ENCODE measurements at places on chromosomes 4 and X. TPM values are rescaled to one million over a fixed set of nuclear protein-coding genes. Genes with fewer than 3 reads are reported as not detected.

OPRPN gene
- not detected for polyA plus RNA-seq

SFRP2 gene
- polyA plus RNA-seq = 35.7 TPM

TMPRSS11F gene
- 0.06 TPM for polyA plus RNA-seq

DNA sequence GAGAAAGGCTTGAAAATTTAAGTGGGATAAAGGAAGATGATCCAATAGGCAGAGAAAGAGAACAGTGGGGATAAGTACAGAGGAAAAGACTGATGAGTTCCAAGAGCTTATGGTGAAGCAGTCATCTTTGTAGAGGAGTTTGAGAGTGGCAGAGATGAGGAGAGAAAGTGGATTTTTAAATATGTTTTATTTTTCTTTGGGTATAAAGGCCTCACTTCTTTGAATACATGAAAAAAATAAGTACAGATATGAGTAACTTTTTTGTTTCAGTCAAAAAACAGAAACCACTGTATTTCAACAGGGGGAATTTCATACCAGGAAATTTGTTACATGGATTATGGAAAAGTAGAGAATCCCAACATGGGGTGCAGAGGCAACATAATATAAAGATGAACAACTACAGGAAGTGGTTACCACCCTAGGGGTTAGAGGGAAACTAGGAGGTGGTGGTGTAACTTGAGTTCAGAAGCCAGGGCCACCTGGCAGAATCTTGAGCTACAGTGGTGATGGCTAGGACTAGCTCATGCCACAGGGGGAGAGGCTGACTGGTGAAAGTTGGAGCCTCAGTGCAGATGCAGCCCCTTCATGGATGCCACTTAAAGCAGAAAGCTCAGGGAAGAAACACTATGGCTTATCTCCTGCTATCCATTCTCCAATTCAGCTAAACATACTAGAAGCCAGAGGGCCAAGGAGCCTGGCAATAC, 3.4 kb upstream of the CYBB start:
- no peak for DNase-seq

PDZD4 gene
- polyA plus RNA-seq = 2.4 TPM

DNA sequence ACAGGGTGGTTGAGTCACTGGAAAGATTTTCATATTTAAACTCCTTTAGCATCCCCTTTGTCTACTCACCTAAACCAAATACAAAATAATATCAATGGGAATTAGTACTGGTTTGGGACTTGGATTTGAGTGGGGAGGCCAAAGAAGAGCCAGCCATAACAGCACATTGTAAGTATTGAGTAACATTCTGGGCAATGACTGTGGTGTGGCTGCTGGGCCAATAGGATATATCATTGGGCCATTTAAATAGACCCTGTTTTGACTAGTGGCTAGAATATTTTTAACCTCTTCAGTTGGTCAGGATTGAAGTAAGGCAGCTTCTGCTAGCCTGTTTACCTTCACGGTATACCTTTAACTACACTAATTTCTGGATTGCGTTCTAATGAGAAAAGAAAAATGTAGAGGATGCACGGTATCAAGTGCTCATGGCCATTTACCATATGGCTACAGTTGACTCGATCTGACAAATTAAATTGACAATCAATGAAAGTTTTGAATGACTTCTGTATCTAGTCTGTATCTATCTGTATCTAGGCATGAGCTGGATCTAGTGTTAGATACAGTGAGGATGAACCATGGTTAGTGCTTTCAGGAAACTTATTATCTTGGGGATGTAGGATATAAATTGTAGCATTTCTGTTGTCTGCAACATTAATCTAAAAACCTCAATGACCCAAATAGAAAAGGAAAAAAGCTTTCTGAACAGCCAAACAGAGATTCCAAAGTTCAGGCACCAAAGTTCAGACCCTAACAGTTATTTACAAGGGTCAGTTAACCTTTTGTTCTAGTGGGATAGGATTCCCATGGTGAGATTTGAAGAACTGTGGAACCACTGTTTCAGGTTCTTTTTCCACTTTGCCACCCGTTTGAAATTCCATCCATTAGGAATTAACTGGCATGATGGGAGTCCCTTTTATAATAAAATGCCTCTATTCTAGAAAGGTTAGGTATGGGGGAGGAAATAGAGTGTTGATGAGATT, 6.8 kb upstream of the ALB start:
- DNase-seq = no peak

HSFX2 gene
- 0.18 TPM for polyA plus RNA-seq

GRCh38 chr4:107850438-107850837, 25.7 kb downstream of the SGMS2 start:
- no peak for DNase-seq

- no peak for DNase-seq
These were observed 62.9 kb upstream of the SLC7A11 start for GRCh38 chr4:138305050-138305449.

GRCh38 chrX:112832481-112833095, 8.0 kb downstream of the AMOT start:
- DNase-seq = no peak

DNA sequence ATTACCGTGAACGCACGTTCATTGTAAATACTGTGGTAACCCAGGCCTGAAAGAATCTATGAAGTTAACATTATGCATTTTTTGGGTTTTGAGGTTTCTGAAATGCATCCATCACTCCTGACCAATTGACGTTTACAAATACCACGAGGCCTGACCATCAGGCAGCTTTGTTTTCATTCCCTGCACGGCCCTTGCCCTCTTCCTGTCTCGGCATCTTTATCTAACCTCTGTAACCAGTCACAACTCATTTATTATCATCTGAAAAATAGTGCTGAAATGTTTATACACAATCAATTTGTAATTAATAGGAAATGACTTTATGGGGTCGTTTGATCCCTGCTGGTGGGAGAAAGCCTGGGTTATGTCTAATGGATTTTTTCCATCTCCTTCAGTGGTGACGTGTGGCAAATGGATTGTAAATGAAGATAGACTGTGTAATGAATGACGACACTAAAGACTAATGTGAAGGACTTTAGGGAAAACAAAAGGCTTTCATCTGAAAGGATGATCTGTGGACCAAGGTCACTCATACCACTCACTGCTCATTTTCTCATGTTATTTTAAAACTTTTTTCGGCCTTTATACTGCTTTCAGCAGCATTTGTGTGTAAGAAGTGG, 102.7 kb upstream of the SORBS2 start:
- no peak for DNase-seq

DNA sequence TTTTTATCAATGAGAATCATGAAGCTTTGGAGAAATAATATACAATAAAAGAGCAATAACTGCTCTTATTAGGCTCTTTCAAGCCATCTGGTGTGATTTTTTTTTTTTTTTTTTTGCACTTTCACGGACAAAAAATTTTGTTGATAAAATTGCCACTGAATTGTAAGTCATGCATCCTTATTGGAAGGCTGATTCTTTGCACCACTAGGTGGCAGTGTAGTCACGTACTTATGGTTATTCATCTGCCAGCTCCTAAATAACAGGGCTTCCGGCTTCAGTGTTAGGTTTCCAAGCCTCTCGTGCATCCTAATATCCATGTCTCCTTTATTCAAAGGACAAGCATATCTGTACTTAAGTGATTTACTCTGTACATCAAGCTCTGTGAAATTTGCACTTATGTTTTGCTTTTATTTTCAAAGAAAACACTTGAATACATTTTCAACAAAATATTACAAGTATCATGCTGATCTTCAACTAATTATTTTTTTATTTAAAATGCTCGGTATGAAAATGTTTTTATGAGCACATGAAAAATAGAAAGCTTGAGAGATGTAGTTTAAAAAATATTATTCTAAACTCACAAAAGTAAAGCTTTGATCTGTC, 1578.3 kb upstream of the TENM3 start:
- DNase-seq = peak; percentile 78

All from forelimb muscle (tissue), 1 donor.